ENCODE measurements at places on chromosomes 6 and 20.

DNA sequence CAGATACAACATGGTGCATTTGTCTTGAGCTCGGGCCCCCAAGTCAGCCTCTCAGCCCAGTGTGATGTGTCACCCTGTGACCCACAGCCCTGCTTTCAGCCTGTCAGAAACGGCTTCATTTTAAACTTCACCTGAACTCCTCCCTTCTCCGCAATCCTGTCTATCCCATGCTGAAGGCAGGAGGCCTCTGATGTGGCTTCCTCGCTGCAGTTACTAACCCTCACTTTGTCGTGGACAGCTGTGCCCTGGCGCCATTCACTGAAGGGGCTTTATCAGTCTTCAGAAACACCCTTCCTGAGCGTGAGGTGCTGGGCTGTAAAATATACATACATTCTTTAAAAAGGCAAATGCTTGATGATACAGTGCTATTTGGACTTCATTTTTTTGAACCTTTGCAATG is 7.9 kb upstream of the ENTPD6 start:
- DNase-seq: no peak

DNA sequence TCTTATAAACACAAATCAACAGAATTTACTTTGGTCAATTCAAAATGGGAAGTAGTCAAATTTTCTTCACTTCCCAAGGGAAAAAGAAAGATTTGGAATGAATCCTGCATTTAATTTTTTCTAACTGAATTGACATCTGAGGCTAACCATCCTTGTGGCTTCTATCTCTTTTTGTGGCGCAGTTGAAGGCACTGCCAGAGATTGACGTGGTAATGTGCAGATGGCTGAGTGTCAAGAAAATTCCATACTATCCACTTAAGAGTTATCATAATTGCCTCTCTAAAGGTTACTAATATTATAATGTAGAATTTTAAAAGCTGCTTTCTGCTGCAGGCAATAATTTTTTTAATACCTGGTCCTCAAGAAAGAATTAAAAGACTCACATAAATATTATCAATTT is 162.3 kb downstream of the KLHL32 start:
- no peak for DNase-seq

DNA sequence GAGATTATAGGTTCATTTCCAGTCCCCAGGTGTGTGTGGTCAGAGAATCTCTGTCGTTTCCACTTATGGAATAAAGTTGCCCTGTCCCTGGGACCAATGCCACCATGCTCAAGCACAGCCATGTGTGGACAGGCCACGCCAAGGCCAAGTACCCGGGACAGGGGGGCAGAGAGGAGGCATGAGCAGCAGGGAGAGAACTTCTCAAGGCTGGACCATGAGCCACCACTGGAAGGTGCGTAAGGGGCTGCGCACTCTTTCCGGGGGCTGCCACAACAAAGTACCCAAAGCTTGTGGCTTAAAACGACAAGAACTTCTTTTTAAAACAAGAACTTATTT is 209.2 kb upstream of the KCNQ5 start:
- DNase-seq: no peak

- no peak for DNase-seq
Observed at GRCh38 chr6:111687652-111688051, 82.0 kb upstream of the TRAF3IP2 start.

GRCh38 chr6:109327491-109327890 is 54.8 kb downstream of the CD164 start:
- DNase-seq: no peak
